ENCODE measurements at places on chromosomes 11 and 22.

DNA sequence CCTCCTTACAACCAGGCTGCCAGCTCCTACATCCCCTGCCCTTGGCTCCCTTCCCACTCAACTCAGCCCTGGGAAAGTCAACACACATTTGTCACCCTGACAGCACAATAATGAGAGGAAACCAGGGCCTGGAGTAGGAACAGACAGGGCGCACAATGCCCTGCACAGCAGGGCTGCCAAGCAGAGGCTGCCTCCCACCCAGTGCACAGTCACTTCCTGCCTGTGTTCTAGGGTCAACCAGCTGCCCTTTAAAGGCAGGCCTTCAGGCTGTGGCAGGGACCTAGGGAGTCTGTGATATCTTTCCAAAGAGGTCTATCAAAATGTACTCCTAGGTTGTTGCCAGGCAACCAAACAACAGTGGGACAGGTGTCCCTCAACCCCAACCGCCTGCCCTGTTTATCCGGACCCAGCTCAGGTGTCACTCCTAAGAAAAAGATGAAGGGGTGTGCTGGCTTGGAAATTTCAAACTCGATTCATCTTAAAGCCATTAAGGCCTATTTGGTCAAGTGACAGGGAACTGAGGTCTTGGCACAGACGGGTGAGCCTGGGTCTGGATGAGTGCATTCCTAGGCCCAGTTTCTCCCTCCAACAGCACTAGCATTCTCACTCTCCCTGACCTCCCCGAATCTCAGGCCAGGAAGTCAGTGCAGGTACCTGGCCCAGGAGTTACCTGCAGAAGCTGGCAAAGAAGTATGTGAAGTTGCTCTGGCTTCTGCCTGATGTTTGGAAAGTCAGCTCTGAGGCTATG lies 110.3 kb upstream of the PITPNB start:
- no peak for DNase-seq

DNA sequence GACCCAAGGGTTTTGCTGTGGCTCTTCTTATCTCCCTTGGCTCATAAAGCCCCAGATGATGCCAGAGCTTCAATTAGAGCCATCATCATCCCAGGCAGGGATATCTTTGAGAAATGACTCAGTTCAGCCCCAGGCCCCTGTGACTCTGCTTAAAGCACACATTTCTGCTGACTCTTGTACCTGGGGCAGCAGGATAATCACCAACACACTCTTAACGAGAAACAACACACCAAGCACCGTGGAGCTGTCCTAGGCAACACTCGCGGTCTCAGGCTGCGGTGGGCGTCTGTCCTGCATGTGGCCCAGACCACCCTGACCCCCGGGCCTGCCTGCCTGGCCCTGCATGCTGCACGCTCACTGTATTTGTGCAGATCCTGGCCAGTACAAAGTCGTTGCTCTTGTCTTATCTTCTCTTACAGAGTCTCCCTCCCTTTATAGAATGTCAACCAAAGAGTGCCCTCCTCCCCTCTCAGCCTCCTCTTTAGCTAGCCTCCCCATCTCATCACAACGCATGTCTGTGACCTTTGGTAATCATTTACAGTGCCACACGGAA lies 114.2 kb upstream of the PARVA start:
- no peak for DNase-seq

DNA sequence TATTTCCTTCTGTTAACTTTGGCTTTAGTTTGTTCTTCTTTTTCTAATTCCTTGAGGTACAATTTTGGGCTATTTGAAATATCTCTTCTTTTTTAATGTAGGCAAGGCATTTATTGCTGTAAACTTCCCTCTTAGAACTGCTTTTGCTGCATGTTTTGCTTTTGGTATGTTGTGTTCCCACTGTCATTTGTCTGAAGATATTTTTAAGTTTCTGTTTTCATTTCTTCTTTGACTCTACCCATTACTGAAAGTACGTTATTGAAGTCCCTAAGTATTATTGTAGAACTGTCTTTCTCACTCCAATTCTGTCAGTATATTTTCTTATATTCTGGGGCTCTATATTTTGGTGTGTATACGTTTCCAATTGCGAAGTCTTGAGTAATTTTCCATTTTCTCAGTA lies 77.9 kb downstream of the KCNQ1OT1 start:
- DNase-seq = no peak

DNA sequence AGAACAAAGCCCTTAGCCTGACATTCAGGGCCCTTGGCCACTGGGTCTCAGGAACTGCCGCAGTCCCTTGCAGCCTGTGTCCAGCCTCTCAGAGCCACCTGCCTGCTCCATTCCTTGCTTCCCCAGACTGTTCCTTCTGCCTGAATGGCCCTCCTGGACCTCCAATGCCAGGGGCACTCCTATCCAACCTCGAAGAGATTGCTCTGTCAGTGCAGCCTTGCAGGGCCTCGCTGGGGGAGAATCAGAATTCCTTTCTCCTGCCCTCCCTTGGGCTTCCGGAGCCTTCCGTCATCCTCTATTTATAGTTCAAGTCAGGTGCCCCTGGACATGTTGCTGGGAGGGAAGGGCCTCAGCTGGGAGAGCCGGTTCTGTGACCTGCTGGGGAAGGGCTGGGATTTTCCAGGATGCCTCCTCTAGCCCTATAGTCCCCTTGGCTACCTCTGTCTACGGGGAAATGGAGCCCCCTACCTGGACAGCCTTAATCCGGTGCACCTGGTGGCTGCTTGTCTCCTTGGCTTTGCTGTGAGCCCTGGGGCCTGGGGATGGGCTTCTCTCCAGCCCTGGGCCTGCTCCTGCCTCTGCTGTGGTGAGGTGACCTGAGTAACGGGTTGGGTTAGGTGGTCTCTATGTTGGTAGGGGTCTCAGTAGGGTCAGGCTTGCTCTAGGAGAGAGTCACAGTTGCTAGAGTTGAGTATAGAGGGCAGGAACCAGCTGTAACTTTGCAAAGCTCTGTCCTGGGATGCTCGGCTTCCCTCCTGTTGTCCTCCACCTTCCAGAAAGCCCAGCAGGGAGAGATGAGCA lies 45.9 kb upstream of the SYT7 start:
- no peak for DNase-seq

DNA sequence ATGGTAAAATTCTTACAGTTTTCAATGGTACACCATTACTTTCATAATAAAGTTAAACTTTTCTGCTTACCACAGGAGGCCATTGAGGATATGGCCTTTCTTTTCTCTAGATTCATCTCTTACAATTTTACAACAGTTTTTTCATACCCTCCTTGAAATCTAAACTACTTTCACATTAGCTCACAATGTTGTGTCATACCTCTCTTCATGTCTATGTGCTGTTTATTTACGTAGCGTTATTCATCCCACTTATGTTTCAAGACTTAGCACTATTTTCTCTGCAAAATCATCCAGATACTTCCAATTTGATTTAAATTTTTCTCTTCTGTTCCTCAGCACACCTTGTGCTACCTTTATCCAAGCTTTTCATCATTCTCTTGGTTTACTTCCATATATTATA lies 123.3 kb downstream of the METTL15 start:
- DNase-seq = no peak

DNA sequence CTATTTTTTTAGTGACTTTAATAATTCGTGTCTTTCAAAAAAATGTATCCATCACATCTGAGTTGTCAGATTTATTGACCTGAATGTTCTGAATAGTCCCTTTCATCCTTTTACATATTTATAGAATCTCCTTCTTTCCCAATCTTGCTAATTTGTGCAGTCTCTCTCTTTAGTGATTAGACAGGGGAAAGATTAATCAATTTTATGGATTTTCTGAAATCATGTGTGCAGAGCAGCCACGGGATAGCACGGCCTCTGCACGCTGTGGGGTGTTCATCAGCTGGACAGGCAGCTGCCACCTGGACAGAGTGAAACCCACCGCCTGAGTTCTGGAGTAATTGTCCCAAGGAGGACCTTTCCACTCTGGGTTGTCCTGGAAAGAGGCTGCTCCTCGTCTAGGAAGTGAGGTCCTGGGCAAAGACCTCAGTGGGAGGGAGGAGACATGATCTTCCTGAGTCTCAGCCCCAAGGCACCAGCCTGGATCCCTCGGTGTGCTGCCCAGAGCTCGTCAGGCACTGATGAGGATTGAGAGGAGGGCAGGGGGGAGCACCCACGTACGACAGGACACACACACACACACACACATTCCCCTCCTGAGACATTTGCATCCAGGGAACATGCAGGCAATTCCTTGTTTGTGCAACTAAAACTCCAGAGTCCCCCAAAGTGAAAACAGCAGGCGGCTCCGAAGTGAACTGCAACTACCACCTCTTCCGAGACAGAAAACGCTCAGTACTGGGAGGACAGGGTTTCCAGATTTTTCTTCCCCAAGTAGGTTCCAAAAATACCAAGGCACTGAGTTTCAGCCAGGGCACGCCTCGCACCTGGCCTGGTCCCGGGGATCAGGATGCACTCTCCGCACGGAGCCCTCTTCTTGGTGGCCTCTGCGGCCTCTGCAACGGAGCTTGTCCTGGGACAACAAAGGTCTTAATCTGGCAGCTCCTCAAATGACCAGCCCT lies 22.5 kb upstream of the KRTAP5-6 start:
- no peak for DNase-seq

- DNase-seq = no peak
Measured at GRCh38 chr22:27461470-27461869, 340.1 kb downstream of the MN1 start.

GRCh38 chr22:25545672-25546071 lies 18.8 kb upstream of the GRK3 start:
- no peak for DNase-seq

DNA sequence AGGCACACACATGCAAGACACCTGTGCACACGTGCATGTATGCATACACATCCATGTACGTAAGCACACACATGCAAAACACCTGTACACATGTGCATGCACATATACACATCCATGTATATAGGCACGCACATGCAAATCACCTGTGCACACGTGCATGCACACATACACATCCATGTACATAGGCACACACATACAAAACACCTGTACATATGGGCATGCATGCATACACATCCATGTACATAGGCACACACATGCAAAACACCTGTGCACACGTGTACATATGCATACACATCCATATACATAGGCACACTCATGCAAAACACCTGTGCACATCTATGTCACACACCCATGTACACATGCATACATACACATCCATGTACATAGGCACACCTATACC lies 458.3 kb downstream of the TBC1D22A start:
- DNase-seq = no peak

DNA sequence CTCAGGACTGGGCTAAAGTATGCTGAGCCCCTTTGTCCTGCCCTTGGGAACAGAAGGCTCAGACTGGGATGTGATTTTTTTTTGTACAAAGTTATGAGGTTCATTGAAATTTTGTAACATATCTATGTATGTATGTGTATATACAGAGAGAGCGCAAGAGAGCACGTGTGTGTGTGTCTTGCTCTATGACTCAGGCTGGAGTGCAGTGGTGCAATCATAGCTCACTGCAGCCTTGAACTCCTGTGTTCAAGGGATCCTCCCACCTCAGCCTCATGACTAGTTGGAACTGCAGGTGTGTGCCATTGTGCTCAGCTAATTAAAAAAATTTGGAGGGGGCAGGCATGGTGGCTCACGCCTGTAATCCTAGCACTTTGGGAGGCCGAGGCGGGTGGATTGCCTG lies 5.7 kb downstream of the TMEM25 start:
- DNase-seq = no peak

DNA sequence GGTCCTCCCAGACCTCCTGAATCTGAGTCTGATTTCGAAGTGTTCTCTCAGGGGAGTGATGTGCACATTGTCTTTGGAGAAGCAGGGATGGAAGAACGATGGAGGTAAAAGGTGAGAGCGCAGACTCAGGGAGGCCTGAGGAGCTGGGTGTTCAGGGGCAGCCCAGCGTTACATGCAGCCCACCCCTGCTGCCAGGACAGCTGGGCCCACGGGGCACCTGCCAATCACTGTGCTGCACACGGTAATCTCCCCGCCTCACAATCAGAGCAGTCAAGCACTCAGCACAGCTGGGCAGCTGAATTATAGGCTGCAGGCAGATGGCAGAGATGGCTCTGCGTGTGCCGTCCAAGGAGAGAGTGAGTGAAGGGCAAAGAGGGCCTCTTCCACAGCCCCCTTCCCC lies 17.9 kb upstream of the HTR3A start:
- no peak for DNase-seq

GRCh38 chr22:43812890-43813289 lies 785 bp upstream of the EFCAB6 start:
- DNase-seq = no peak

DNA sequence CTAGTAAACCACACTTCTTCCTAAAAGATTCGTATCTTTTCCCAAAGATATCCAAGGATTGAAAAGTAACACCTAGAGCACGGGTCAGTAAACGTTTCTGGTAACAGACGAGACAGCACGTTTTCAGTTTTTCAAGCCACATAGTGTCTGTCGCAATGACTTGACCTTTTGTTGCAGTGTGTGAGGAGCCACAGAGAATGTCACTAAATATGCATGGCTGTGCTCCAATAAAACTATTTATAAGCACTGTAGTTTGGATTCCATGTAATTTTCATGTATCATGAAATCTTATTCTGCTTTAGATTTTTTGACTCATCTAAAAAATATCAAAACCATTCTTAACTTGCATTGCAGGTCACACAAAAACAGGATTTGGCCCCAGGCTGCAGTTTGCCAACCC lies 18.3 kb upstream of the MICAL3 start:
- no peak for DNase-seq

DNA sequence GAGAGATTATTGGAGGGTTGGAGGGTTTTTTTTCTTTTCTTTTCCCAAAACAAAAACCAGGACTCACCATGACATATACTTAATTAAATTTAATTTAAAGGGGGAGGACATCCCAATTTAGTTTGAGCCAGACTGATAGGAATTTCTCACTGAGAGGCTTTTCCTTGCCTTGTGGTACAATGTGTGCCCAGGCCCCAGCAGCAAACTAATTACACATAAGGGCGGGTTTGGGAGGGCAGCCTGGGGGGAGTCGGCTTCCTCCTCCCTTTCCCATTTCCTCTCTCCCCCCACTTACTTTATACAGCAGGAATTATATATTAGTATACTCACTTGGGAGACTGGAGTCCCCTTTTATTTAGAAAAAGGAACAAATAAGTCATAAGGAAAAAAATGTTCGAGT lies 2.9 kb downstream of the TEAD1 start:
- DNase-seq = no peak

- no peak for DNase-seq
Measured at GRCh38 chr11:122159173-122159721, 43.2 kb upstream of the BLID start.

- DNase-seq = no peak
Measured at GRCh38 chr11:210122-210802, 2.8 kb downstream of the RIC8A start.

GRCh38 chr11:86514453-86514852 lies 139.8 kb downstream of the CCDC81 start:
- DNase-seq = no peak
